Activated CD4-positive, alpha-beta T cell treated with anti-CD3 and anti-CD28 coated beads, Interleukin-2, amount 10 ng/mL, durations not matched to agents 7 days and 5 days (primary cell): ENCODE measurements at places on chromosomes 5 and 9.
A peak's percentile ranks its signal among the peaks of the same experiment; 100 is the strongest.

DNA sequence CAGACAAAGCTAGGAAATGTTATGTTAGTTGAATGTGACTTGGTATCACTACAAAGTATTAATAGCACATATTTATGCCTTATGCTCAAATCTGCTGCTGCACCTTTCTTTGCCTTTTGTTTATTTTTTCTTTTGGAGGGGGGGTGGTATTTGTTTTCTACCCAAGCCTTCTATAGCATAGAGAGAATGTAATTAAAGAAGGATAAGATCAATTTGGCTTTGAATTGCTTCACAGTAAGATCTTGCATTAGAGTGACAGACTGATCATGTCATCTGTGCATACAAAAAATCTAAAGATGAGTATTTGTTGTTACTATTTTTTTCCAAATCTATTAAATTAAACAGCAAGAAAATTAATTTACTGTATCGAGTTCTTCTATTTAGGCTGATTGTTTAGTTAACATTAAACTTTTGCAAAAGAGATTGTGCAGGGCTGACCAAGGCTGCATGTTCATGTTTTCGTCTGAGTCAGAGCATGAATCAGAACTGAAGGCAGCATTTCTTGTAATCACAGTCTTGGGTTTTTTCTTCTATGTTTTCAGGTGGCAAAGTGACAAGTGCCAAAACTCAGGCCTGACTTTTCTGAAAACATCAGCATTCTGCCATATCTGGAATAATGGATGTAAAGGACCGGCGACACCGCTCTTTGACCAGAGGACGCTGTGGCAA, 1007.1 kb upstream of the WWC1 start:
- DNase-seq, result no peak
- no peak overlapping the region for H3K27ac ChIP-seq
- H3K27me3 ChIP-seq, result no peaks in the 10 kb centered on the region

- peaks cover 32% of the 10 kb centered on the region for H3K4me1 ChIP-seq
- peaks cover 90% of the 10 kb centered on the region for H3K36me3 ChIP-seq
- H3K27ac ChIP-seq, result peak overlapping the region; percentile 19
- no peak overlapping the region for H3K4me3 ChIP-seq
- H3K27me3 ChIP-seq, result no peaks in the 10 kb centered on the region
- DNase-seq, result no peak
Measured at GRCh38 chr5:131400585-131400984, 136.7 kb downstream of the CDC42SE2 start.

- H3K27ac ChIP-seq, result no peak overlapping the region
- peaks cover 6% of the 10 kb centered on the region for H3K36me3 ChIP-seq
- peaks cover 14% of the 10 kb centered on the region for H3K4me1 ChIP-seq
- H3K27me3 ChIP-seq, result no peaks in the 10 kb centered on the region
Measured at GRCh38 chr5:171945476-171945875, 61.0 kb downstream of the FBXW11 start.

- H3K36me3 ChIP-seq, result no peaks in the 10 kb centered on the region
- DNase-seq, result no peak
- no peak overlapping the region for H3K27ac ChIP-seq
- no peaks in the 10 kb centered on the region for H3K27me3 ChIP-seq
- no peaks in the 10 kb centered on the region for H3K4me1 ChIP-seq
Measured at GRCh38 chr5:81826128-81826527, 75.2 kb upstream of the SSBP2 start.

- no peak overlapping the region for H3K27ac ChIP-seq
- H3K27me3 ChIP-seq, result no peaks in the 10 kb centered on the region
- H3K4me1 ChIP-seq, result peaks cover 3% of the 10 kb centered on the region
- no peak for DNase-seq
- H3K4me3 ChIP-seq, result no peak overlapping the region
Measured at GRCh38 chr9:75907329-75907728, 16.9 kb downstream of the PCSK5 start.

DNA sequence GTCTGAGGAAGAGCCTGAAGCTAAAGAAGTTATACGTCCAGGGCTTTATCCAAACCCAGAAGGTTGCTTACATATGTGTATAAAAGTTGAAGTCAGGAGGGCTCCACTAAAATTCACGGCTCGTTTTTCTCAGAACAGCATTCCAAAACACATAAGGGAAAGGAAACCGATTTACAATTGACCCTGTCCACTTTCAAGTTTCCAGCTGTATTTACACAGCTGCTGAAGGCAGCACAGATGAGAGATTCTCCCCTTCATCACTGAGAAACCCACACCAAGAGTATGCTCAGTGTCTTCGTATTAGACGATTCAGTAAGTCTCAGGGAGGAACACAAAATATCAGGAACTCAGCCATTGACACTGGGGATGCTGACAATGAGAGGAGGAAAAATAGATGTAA, 5.9 kb upstream of the NREP start:
- DNase-seq, result no peak
- H3K36me3 ChIP-seq, result no peaks in the 10 kb centered on the region
- H3K4me3 ChIP-seq, result no peak overlapping the region

- H3K4me1 ChIP-seq, result peaks cover 5% of the 10 kb centered on the region
- no peak overlapping the region for H3K4me3 ChIP-seq
- H3K27ac ChIP-seq, result no peak overlapping the region
- peaks cover 1% of the 10 kb centered on the region for H3K36me3 ChIP-seq
Measured at GRCh38 chr9:132167192-132167591, 5.3 kb downstream of the NTNG2 start.

DNA sequence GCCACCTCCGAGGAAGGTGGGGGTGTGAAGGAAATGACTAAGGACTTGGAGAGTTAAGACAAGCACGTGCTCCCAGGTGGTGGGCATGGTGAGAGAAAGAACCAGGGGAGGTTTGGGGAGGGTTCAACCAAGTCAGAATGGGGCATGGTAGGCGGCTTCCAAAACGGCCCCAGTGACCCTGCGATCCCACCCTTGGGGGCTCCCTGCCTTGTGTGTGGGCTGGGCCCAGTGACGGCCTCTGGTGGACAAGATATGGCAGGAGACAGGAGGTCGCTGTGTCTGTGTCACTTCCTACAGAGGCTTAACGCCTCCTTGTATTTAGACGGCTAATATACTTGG, 51.3 kb upstream of the IRX4 start:
- no peaks in the 10 kb centered on the region for H3K4me1 ChIP-seq
- no peaks in the 10 kb centered on the region for H3K36me3 ChIP-seq
- no peak overlapping the region for H3K4me3 ChIP-seq
- H3K27ac ChIP-seq, result no peak overlapping the region

GRCh38 chr5:86929123-86929766, 311.5 kb downstream of the COX7C start:
- H3K4me1 ChIP-seq, result no peaks in the 10 kb centered on the region
- no peak for DNase-seq
- H3K27ac ChIP-seq, result no peak overlapping the region
- H3K4me3 ChIP-seq, result no peak overlapping the region
- H3K27me3 ChIP-seq, result peaks cover 27% of the 10 kb centered on the region
- H3K36me3 ChIP-seq, result no peaks in the 10 kb centered on the region

DNA sequence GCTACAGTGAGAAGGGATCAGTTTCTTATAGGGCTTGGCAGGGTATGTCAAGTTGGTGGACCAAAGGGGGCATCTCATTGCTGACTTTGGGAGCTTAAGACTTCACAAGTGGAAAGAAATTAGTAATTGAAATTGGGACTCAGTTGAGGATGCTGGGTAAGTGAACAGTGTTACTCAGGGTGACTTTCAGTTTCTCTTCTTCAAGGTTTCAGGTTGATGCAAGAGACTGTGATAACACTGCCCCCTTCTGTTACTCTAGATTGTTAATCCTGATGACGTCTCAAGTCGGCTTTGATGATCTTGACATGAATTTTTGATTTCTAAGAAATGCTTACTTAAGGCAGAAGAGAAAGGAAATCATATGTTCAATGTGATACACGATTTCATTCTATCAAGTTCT, 21.3 kb downstream of the KCTD16 start:
- DNase-seq, result peak; percentile 73
- no peaks in the 10 kb centered on the region for H3K27me3 ChIP-seq
- no peak overlapping the region for H3K4me3 ChIP-seq
- peaks cover 32% of the 10 kb centered on the region for H3K4me1 ChIP-seq
- H3K27ac ChIP-seq, result no peak overlapping the region

- no peak overlapping the region for H3K27ac ChIP-seq
- H3K4me1 ChIP-seq, result no peaks in the 10 kb centered on the region
- DNase-seq, result no peak
- H3K27me3 ChIP-seq, result peaks cover 2% of the 10 kb centered on the region
Measured at GRCh38 chr5:96023518-96023917, 61.9 kb upstream of the ELL2 start.

GRCh38 chr9:134438195-134438788, 112.0 kb downstream of the RXRA start:
- H3K4me3 ChIP-seq, result no peak overlapping the region
- H3K36me3 ChIP-seq, result no peaks in the 10 kb centered on the region
- DNase-seq, result no peak
- H3K27me3 ChIP-seq, result peaks cover 5% of the 10 kb centered on the region
- H3K4me1 ChIP-seq, result peaks cover 3% of the 10 kb centered on the region

GRCh38 chr5:104733063-104733669, 1170.6 kb upstream of the NUDT12 start:
- no peaks in the 10 kb centered on the region for H3K4me1 ChIP-seq
- H3K27me3 ChIP-seq, result no peaks in the 10 kb centered on the region
- no peak for DNase-seq
- no peak overlapping the region for H3K27ac ChIP-seq

- H3K27ac ChIP-seq, result no peak overlapping the region
- H3K4me1 ChIP-seq, result no peaks in the 10 kb centered on the region
- no peak for DNase-seq
- peaks cover 3% of the 10 kb centered on the region for H3K27me3 ChIP-seq
- no peaks in the 10 kb centered on the region for H3K36me3 ChIP-seq
Measured at GRCh38 chr9:32886021-32886420, 102.7 kb downstream of the TMEM215 start.

- H3K27me3 ChIP-seq, result no peaks in the 10 kb centered on the region
- no peaks in the 10 kb centered on the region for H3K36me3 ChIP-seq
- DNase-seq, result no peak
- H3K27ac ChIP-seq, result no peak overlapping the region
Measured at GRCh38 chr9:82526577-82526976, 536.4 kb downstream of the RASEF start.

GRCh38 chr5:28249771-28250415, 1211.5 kb upstream of the CDH9 start:
- no peaks in the 10 kb centered on the region for H3K4me1 ChIP-seq
- no peaks in the 10 kb centered on the region for H3K36me3 ChIP-seq
- no peak overlapping the region for H3K4me3 ChIP-seq
- DNase-seq, result no peak
- H3K27me3 ChIP-seq, result no peaks in the 10 kb centered on the region
- H3K27ac ChIP-seq, result no peak overlapping the region

GRCh38 chr9:4866239-4866969, 73.7 kb downstream of the RCL1 start:
- no peak for DNase-seq
- no peaks in the 10 kb centered on the region for H3K27me3 ChIP-seq
- H3K36me3 ChIP-seq, result peaks cover 15% of the 10 kb centered on the region
- H3K4me3 ChIP-seq, result no peak overlapping the region
- peak overlapping the region; percentile 39 for H3K27ac ChIP-seq

- peaks cover 13% of the 10 kb centered on the region for H3K27me3 ChIP-seq
- H3K36me3 ChIP-seq, result no peaks in the 10 kb centered on the region
- H3K4me1 ChIP-seq, result no peaks in the 10 kb centered on the region
- DNase-seq, result no peak
- no peak overlapping the region for H3K27ac ChIP-seq
Measured at GRCh38 chr5:175378444-175379028, 65.4 kb downstream of the DRD1 start.

DNA sequence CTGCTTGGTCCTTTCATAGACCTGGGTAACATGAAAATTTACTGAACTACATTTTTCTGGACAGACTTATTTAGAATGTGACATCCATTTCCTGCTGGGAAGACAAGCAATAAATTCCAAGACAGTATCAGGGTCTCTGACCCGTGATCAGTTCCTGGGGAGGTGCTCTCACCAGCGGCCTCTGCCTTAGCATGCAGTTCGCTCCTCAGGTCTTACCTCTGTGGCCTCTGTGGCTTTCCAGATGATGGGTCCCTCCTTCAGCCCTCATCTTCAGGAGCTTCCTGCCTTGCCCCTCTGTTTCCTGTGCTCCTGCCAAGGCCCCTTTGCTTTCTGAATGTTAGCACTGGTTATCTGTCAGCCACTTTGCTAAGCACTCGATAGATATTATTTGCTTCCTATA, 66.4 kb downstream of the CMYA5 start:
- no peak overlapping the region for H3K4me3 ChIP-seq
- no peaks in the 10 kb centered on the region for H3K36me3 ChIP-seq
- H3K4me1 ChIP-seq, result peaks cover 14% of the 10 kb centered on the region
- H3K27ac ChIP-seq, result no peak overlapping the region
- DNase-seq, result no peak

DNA sequence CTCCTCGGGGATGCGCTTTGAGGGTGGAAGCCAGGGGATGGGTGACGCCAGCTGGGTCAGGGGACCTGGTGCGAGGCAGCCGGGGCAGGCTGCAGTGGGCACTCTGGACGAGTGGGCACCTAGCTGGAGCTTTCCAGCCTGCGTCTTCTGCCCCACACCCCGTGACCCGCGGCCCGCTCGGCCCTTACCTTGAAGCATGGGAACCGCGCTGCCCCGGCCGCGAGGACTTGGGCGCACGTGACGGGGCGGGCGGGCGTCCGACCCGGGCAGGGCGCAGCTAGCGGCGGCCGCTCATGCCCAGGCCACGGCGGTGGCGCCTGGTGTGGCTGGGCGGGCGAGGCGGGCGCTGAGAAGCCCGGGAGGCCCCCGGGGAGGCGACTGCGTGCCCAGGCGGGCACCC, 300 bp downstream of the FAM163B start:
- DNase-seq, result no peak
- H3K4me3 ChIP-seq, result no peak overlapping the region
- H3K4me1 ChIP-seq, result peaks cover 5% of the 10 kb centered on the region
- peaks cover 40% of the 10 kb centered on the region for H3K27me3 ChIP-seq
- H3K27ac ChIP-seq, result no peak overlapping the region

DNA sequence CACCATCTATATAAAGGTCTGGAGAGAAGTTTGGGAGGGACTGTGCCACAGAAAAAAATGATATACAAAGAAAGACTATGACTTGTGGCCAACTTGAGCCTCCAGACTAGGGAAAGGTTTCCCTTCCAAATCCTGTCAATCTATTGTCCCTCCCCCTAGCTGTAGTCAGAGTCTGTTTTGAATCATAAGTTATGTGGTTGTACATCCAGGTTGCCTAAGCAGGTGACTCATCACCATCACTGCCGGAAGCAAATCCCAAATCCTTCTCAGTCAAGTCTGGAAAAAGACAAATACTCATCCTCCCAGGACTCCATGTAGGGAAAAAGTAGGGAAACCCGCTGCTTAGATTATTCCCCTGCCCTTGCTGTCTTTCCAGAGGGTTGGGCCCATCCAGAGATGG, 235.7 kb downstream of the CDK5RAP2 start:
- H3K4me1 ChIP-seq, result peaks cover 8% of the 10 kb centered on the region
- H3K27ac ChIP-seq, result no peak overlapping the region
- no peak overlapping the region for H3K4me3 ChIP-seq
- no peaks in the 10 kb centered on the region for H3K27me3 ChIP-seq
- no peaks in the 10 kb centered on the region for H3K36me3 ChIP-seq

GRCh38 chr5:155978850-155979249, 348.1 kb upstream of the SGCD start:
- no peaks in the 10 kb centered on the region for H3K4me1 ChIP-seq
- H3K36me3 ChIP-seq, result no peaks in the 10 kb centered on the region
- no peak for DNase-seq

GRCh38 chr9:134486143-134486591, 155.4 kb upstream of the COL5A1 start:
- DNase-seq, result no peak
- H3K27ac ChIP-seq, result no peak overlapping the region
- no peaks in the 10 kb centered on the region for H3K36me3 ChIP-seq
- H3K4me3 ChIP-seq, result no peak overlapping the region
- H3K4me1 ChIP-seq, result no peaks in the 10 kb centered on the region
